IMR-90 (cell line): ENCODE measurements at places on chromosomes 12 and 14. TPM values are rescaled to one million over a fixed set of nuclear protein-coding genes. Genes with fewer than 3 reads are reported as not detected.

Gene GNB3
- polyA plus RNA-seq = 20.5 and 20.7 TPM in 2 replicates

Gene GPR137C
- 0.77 and 0.91 TPM in 2 replicates for polyA plus RNA-seq

Gene ASIC1
- 9.5 and 9.9 TPM in 2 replicates for polyA plus RNA-seq

Gene TAS2R50
- not detected in 2 replicates for polyA plus RNA-seq

Gene NPAS3
- not detected in 2 replicates for polyA plus RNA-seq

Gene FGD6
- 2.0 and 2.6 TPM in 2 replicates for polyA plus RNA-seq

DNA sequence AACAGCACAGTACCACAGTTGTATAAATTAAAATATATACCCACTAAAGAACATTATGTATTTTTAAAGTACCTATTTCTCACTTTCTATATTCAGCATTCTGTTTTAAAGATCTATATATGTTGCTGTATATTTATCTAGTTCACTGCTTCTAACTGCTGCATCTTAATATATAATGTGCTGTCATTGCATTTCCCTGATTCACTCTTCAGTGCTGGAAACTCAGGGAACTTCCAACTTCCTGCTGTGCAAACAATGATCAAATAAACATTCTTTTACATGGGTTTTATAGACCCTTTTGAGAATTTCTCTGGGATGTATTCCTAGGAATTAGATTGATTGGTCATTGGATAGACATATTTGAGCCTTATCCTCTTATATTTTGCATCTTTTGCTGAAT is 379.1 kb downstream of the APAF1 start:
- H3K27ac ChIP-seq = no peak overlapping the region
- no peak for DNase-seq
- H3K4me1 ChIP-seq = no peaks in the 10 kb centered on the region
- H3K4me3 ChIP-seq = no peak overlapping the region

DNA sequence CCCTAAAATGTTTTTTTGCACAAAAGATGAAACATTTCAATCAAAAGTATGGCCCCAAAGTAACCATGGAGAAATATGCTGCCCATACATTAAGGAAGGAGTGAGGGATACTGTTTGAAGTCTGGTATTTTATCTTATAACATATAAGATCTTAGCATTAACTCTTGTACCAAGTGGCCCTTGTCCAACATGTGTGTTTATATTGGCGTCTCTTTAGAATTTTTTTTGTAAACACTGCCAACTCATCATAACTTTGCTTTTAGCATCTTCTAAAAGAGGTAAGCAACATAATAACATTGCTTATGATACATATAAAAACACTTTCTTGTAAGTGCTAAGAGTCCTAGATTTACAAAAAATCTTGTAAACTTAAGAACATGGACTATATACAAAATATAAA is 419.7 kb downstream of the ADAMTS20 start:
- no peaks in the 10 kb centered on the region for H3K4me1 ChIP-seq
- no peak overlapping the region for H3K27ac ChIP-seq
- no peaks in the 10 kb centered on the region; the same call in 1 of the 2 replicates for H3K27me3 ChIP-seq
- peak; percentile 19 for DNase-seq
- H3K4me3 ChIP-seq = no peak overlapping the region

GRCh38 chr12:85373045-85373444 is 93.0 kb downstream of the ALX1 start:
- no peak overlapping the region for H3K4me3 ChIP-seq
- no peaks in the 10 kb centered on the region for H3K36me3 ChIP-seq
- H3K4me1 ChIP-seq = no peaks in the 10 kb centered on the region

DNA sequence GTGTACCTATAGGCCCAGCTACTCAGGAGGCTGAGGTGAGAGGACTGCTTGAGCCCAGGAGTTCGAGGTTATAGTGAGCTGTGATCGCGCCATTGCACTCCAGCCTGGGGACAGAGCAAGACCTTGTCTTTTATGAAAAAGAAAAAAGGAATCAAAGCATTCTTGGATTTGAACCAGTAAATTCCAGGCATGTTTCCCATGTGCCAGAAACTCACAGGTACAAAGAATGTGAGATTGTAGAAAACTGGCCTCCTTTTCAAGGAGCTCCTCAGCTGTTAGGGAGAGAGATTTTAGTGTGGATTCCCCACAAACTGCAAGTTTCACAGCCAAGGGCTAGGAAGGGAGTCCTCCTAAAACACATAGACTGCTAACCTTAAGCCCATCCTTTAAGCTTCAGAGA is 95.0 kb downstream of the FOXN4 start:
- no peak overlapping the region for H3K27ac ChIP-seq
- H3K4me3 ChIP-seq = no peak overlapping the region
- no peaks in the 10 kb centered on the region for H3K27me3 ChIP-seq
- 0 out of 2 replicates have a peak, but pooled peaks cover 2% of the 10 kb centered on the region for H3K36me3 ChIP-seq
- no peak for DNase-seq

GRCh38 chr12:13198876-13199275 is 2.4 kb downstream of the EMP1 start:
- H3K27ac ChIP-seq = peak overlapping the region; percentile 94
- H3K4me3 ChIP-seq = peak overlapping the region; percentile 73
- H3K27me3 ChIP-seq = no peaks in the 10 kb centered on the region
- peaks cover 26% of the 10 kb centered on the region for H3K4me1 ChIP-seq

- no peak overlapping the region for H3K27ac ChIP-seq
- no peaks in the 10 kb centered on the region for H3K36me3 ChIP-seq
- no peaks in the 10 kb centered on the region for H3K4me1 ChIP-seq
- H3K27me3 ChIP-seq = no peaks in the 10 kb centered on the region
- no peak for DNase-seq
Measured at GRCh38 chr12:10113920-10114319, 15.1 kb upstream of the CLEC1A start.
